ENCODE measurements at places on chromosomes 11 and 22.

DNA sequence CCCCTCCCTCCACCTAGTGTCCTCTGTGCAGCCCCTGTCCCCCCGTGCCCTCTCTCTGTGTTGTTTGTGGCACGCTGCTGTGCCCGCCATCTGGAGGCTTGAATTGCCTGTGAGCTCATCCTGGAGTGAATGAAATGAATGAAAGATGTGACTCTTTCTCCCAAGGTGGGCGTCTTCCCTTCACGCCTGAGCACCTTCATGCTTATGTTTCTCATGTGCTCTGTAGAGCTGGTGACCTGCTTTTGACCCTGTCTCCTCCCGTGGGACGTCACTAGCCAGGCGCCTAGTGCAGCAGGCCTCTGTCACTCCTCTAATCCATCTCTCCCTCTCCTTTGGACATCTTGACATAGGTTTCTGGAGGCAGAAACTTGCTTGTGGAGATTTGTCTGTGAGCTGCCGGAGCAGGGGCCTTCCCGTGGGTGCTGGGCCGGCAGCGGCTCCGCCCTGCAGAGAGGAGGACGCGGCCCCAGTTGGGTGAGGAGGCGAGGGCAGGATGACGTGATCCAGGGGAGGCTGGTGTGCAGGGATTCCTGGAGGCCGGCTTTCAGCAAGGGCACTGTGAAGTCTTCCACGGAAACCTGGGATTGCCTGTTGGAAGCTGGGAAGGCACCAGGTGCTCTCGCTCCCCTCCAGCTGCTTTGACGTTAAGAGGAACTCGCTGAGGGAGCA, 40.6 kb downstream of the MUC6 start:
- DNase-seq: no peak

DNA sequence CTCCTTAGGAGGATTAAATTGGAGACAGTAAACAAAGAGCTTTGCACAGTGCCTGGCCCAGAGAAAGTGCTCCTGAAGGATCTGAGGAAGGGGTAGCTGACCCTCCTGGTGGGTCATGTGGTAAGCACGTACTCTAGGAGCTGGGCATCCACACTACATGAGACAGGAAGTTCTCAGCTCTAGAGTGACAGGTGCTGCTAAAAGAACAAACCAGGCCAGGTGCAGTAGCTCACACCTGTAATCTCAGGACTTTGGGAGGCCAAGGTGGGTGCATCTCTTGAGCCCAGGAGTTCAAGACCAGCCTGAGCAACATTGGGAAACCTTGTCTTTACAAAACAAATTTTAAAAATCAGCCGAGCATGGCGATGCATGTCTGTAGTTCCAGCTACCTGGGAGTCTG, 13.1 kb downstream of the SLC43A1 start:
- no peak for DNase-seq

- no peak for DNase-seq
Observed at GRCh38 chr22:38071421-38072321, 12.3 kb downstream of the SLC16A8 start.

- no peak for DNase-seq
Observed at GRCh38 chr11:15720460-15720859, 605.7 kb downstream of the INSC start.

DNA sequence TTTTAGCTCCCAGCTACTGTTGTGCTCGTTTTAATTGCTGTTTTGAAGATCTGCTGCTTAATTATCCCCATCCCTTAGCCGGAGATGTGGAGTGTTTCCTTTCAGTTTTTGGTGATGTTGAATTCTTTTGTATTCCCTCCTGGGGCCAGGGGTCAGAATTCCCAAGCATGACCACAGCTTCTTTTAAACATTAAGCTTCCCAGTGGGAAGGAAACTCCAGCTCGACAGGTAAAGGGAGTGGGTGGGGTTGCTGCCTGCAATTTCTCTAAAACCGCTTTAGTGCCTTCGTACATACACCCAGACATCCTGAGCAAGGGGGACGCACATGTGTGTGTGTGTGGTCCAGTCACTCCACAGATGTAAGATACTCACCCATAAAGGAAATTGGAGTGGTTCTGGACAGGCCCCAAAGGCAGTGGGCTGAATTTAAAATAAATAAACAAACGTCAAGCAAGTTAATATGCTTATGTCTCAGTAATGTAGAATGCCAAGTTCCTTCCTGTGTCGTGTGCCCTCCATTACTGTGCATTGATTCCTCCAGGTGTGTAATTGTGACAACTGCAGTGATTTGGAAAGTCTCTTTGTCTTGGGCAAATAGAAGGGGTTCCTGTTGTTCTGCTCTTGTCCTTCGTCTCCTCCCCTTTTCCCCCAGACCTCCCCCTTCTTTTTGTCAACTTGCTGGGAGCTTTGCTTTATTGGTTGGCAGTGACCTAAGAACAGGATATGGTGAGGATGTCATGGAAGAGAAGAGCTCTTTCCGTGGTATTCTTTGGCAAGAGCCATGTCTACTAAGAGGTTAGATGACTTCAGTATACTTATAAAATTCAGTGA, 19.2 kb upstream of the ADSL start:
- no peak for DNase-seq

- no peak for DNase-seq
Observed at GRCh38 chr11:65439331-65440181, 17.0 kb downstream of the NEAT1 start.

DNA sequence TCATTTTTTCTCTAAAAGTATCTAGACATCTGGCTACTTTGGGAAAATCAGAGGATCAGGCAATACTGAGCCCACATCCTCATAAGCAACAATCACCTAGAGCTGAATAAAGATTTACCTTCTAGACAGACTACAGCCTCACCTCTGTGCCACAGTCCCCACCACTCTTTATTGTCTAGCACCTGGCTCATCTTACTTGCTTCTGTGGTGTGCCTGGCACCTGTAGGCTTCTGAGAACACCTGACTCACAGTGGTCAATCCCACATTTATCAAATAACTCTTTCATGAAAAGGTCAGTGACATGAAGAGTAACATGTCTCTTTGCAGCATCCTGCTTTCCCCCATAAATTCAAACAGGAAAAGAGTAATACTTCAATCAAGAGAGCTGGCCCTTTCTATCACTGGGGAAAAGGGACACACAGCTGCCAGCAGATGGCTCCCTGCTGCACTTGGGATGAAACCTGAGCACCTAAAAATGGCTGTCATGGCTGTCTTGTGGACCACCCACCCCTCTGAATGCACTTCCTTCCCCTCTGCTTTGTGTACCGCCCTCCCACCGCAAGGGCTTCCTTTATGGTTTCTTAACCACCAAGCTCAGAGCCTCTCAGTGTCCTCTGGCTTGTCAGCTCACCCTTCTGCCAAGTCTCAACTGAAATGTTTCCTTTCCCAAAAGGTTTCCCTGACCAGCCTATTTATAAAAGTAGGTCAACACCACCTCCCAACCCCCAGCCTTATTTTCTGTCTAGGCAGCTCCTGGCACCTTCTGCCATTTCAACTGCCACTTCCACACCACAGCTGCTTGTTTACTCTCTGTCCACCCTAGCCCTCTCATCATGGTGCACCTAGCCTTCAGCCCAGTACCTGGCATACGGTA, 9.3 kb downstream of the TFIP11 start:
- DNase-seq: no peak

DNA sequence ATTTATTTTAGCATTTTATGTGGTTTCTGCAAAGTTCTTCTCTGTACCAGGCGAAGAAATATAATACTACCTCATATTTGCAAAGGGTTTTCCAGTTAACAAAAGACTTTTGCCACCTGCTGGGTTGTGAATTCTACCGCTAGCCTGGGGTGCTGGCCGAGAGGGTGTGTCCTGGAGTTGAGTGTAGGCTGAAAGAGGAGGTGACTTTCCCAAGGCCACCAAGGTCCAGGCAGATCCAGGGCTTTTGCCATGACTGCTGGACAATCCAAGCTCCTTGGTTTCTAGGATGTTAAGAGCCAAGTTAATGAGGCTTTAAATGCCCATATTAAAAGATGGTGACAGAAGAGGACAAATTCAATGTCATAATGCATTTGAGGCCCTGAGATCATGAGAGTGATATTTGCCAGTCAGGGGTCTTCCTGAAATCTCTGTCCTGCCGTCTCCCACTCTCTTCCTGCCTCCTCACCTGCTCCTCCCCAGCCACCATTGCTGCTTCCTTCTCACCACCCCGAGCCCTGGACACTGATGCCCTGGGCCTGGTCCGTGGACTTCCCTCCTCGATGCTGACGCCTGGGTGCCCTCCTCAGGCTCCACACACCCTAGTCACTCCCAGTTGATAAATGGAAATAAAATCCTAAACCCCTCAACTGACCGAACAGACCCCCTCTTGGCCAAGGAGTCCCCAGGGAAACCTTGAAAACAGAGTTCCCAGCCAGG, 825.6 kb downstream of the TBC1D22A start:
- no peak for DNase-seq

- no peak for DNase-seq
Observed at GRCh38 chr11:79184285-79184684, 256.5 kb downstream of the TENM4 start.
